ENCODE measurements at places on chromosomes 5 and 9.

DNA sequence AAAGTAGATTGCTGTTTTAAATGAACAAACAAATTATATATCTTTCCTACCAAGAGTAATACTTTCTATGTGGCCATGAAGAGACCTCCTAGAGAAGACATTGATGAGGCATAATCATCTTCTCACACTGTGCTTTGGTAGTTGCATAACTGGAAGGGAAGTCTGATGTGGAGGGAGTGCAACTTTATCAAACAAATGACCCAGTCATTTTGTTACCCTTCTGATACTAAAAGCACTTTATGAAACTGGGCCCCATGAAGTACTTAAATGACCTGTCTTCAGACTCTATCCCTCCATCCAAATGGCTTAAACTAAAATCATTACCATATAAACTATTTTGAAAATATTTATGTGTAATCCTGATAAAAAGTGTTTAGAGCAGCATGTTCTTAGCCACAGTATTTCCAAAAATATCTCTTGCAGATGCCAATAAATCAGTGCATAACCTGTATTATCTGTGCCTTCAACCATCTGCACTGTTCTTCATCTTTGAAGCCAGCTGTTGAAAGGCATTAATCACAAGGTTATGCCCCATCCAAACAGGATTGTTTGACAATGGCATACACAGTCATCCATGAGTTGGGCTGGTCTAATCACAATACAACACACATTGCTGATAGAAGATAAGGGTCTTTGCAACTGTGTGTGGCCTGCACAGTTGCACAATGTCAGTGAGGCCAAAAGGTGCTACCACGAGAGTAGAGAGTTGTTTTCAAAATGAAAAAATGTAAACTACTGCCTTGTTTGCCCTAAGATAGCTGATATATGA, 31.9 kb upstream of the MIER3 start:
- no peak for DNase-seq

DNA sequence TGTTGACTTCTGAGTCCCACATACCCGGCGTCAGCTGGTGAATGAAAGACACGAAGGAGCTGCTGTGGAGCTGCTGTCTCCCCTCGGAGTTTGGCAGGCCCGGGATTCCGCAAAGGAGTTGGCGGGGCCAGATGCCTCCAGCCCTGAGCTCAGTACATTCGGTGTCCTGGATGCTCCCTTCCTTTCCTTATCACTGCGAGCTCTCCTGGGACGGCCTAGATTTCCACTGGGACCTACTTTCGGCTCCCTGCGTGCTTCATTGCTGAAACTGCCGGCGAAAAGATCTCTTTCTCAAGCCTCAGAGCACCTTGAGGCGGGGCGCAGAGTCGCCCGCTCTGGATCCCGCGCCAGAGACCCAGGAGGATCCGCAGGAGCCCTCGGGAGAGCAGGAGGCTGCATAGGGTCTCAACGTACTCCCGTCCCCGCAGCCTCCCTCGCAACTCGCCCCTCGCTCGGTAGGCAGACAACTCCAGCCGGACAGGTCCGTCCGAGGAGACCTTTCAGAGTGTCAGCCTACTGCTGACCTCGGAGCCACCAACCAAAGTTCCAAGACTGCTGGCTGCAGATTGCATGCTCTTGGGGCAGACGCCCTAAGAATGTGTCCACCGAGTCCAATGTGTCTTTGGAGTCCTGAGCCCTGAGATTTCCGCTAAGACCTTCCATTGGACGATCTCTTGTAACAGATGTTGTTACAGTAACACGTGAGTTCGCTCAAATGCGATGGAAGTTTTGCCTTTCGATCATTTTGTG, 6.1 kb downstream of the ANXA2R start:
- DNase-seq, result no peak

GRCh38 chr9:130775336-130775991, 59.6 kb upstream of the ABL1 start:
- no peak for DNase-seq

DNA sequence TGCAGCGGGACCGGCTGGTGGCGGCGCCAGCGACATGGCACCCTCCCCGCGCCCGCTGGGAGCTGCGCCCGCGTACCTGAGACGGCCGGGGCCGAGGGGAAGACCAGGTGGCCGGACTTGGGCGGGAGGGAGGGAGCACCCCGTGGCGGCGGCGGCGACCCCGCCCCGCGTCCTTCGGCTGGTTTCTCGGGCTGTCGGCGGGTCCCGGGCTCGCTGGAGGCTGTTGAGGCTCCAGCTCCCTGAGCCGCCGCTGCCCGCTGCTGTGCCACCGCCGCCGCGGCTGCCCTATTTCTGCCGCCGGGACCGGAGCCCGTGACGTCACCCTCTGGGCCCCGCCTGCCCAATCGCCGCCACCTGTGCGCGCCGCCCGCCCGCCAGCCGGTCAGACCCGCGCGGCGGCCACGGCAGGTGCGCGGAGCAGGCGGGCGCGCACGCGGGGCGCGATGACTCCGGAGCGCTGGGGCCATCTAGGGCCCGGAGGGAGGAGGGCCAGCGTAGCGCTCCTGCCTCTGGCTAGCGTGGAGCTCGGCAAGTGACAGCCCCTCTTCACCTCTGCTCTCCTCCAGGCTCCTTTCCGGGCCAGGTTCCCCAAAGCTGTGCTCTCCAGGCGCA, at the start of gene FSTL4:
FSTL4 (minus strand) TSS at position 293 of the 612 bp plus-strand sequence.
- DNase-seq, result peak; percentile 13

GRCh38 chr9:75041041-75041440, 12.9 kb upstream of the CARNMT1 start:
- no peak for DNase-seq

DNA sequence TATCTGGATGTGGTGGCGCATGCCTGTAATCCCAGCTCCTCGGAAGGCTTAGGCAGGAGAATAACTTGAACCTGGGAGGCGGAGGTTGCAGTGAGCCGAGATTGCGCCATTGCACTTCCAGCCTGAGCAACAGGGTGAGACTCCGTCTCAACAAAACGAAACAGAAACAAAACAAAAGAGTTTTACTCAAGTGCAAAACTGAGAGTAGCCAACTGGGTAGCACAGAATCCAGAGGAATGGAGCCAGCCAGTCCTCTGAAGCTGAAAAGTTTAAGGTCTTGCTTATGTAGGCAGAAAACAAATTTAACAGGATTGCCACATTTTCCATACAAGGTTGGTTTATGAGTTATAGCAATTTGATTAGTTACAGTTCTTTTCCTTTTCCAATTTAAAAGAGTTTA, 32.0 kb downstream of the SPIN1 start:
- DNase-seq, result no peak

- DNase-seq, result no peak
Observed at GRCh38 chr5:44048276-44048984, 340.8 kb downstream of the FGF10 start.

GRCh38 chr5:116559239-116559638, 15.4 kb downstream of the SEMA6A start:
- no peak for DNase-seq

DNA sequence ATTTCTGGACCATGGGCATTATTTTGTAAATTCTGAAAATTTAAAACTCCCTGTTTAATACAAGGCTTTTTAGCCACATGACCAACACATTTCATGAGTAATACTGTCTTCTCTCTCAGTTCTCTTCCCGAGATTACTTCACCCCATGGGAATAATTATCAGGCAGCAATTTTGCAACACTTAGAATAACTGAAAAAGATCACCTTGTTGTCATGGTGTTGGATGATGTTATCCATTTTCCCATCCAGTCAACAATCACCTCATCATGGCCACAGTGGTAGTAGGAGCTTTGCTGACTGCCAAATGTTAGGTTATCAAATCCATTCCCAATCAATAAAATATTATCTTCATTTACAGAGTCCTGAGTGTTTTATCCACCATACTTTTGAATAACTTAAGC, 354.9 kb upstream of the ISL1 start:
- DNase-seq, result no peak

DNA sequence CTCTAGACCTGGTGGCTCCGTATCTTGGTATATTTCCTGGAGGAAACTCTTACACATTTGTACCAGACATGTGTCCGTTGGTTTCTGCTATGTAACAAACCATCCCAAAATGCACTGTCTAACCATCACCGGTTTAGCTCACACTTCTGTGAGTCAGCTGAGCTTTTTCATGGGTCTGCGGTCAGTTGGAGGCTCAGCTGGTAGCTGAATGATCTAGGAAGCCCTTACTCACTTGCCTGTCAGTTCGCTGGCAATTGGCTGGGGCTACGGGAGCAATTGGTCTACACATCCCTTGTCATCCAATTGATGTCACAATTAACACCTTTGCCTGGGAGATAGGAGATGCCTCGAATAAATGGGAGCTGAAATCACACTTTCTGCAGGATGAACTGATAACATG, 11.6 kb upstream of the WHRN start:
- DNase-seq, result no peak

- DNase-seq, result no peak
Observed at GRCh38 chr5:141951332-141951781, 6.6 kb downstream of the PCDH12 start.

- DNase-seq, result no peak
Observed at GRCh38 chr5:157870837-157871834, 12.2 kb upstream of the CLINT1 start.

- DNase-seq, result no peak
Observed at GRCh38 chr5:165919196-165919595, 2372.2 kb upstream of the WWC1 start.

GRCh38 chr5:4772591-4772990, 367.5 kb upstream of the ADAMTS16 start:
- no peak for DNase-seq

- no peak for DNase-seq
Observed at GRCh38 chr5:178107756-178108310, 5.5 kb upstream of the N4BP3 start.

DNA sequence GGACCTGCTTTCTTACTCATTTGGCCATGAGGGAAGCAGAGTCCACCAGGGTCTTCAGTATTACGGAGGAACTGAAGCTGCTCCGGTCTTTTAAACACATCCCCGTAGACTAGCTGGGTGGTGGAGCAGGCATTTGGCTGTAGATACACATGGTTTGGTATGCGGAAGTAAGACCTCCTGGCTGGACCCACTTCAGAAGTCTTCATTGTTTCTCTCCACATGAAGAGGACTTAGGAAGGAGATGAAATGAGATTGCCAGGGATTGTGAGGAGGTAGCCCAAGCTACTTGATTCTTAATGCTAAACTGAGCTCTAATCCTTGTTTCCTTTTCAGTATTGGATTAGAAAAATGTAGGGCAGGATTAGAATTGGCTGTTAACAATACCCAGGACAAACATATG, 32.9 kb downstream of the STXBP1 start:
- DNase-seq, result no peak

GRCh38 chr9:132919614-132920268, 24.7 kb downstream of the TSC1 start:
- DNase-seq, result no peak

- no peak for DNase-seq
Observed at GRCh38 chr5:8895599-8895998, 650.3 kb downstream of the SEMA5A start.

DNA sequence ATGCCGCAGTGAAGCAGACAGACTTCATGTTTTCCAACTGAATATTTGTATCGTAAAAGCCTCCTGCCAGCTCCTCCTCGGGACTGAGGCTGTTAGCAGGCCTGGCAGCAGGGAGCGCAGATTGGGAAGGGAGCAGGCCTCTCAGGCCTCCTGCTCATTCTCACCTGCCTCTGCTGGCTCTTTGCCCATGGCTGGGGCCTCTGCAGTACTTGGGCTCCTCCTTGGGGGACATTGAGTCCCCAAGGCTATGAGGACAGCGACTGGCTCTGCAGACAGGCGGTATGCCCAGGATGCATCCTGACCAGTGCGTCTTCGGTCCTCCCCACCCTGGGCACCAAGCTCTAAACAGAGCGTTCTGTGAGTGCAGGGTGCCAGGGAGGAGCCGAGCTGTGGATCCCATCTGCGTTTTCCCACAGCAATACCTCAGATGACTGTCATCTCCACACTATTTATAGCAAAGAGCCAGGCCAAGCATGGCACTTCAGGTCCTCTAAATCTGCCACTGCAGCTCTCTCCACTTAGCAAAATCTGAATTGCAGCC, 38.7 kb downstream of the TSTD2 start:
- peak; percentile 87 for DNase-seq

- peak; percentile 80 for DNase-seq
Observed at GRCh38 chr5:52007230-52007858, 624.1 kb downstream of the ISL1 start.

- no peak for DNase-seq
Observed at GRCh38 chr5:165673499-165673898, 2168.1 kb downstream of the MAT2B start.

GRCh38 chr9:83012922-83013838, 49.8 kb downstream of the RASEF start:
- DNase-seq, result no peak

- no peak for DNase-seq
Observed at GRCh38 chr9:16198996-16199395, 646.2 kb downstream of the CCDC171 start.

DNA sequence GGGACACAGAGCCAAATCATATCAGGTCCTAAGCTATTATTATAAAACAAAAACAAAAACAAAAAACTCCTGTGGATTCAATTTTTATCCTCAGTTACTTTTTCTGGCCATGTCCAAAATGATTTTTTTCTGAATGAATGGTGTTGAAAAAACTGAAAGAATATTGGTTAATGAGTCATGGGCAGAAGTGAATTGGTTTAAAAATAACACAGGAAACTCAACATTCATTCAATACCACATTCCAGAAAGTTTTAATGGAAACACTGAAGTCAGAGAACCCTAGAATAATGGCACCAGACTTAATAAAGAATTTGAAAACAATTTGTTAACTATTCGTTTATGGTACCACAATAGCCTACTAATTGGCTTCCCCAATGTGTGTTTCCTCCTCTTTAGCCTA, 102.4 kb upstream of the CDH9 start:
- DNase-seq, result no peak

DNA sequence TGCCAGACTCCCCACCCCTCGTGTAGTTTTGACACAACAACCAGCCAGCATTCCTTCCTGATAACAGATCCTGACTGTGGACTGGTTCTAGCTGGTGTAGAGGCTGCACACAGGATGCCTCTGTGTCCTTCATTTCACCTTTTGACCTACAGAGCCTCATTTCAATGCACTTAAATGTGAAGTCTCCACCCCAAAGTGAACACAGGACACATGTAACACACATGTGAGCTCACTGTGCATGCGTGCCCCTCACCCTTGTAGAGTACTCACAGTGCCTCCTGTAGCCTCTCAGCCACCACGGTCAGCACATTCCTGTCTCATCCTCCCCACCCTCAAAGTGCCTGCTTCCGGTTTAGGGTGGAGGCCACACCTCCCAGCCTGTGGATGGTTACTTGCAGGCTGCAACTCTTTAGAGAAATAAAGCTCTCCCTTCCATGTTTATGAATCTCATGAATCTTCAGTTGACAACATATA, 11.6 kb upstream of the NKD2 start:
- no peak for DNase-seq

GRCh38 chr9:91426123-91426745, 2.6 kb upstream of the NFIL3 start:
- peak; percentile 46 for DNase-seq

- no peak for DNase-seq
Observed at GRCh38 chr9:15293804-15294316, 13.2 kb downstream of the TTC39B start.

GRCh38 chr5:78397831-78398230, 37.4 kb downstream of the SCAMP1 start:
- DNase-seq, result no peak

GRCh38 chr9:121295662-121296191, 27.8 kb downstream of the GSN start:
- DNase-seq, result no peak

- DNase-seq, result peak; percentile 23
Observed at GRCh38 chr9:130522233-130522808, 57.1 kb upstream of the FUBP3 start.

GRCh38 chr5:180330810-180331646, 22.1 kb downstream of the GFPT2 start:
- no peak for DNase-seq

- no peak for DNase-seq
Observed at GRCh38 chr9:108994695-108995094, 18.6 kb downstream of the CTNNAL1 start.

- DNase-seq, result no peak
Observed at GRCh38 chr9:130411566-130411915, 33.2 kb upstream of the ASS1 start.
